ENCODE measurements at places on chromosomes 2 and 18. TPM values are rescaled to one million over a fixed set of nuclear protein-coding genes. Genes with fewer than 3 reads are reported as not detected.

CRIM1 gene
- 105 TPM for total RNA-seq

CNDP1 gene
- total RNA-seq: 0.16 TPM

C1QL2 gene
- 1.6 TPM for total RNA-seq

ACOXL gene
- total RNA-seq: not detected

SNRPD1 gene
- 29.0 TPM for total RNA-seq

Measured in occipital lobe (tissue), 3 donors.